Stimulated activated CD4-positive, alpha-beta T cell treated with anti-CD3 and anti-CD28 coated beads, Interleukin-4, amount 100 ng/mL, for 1 hour (primary cell): ENCODE measurements at places on chromosomes 6 and 20.
A peak's percentile ranks its signal among the peaks of the same experiment; 100 is the strongest.

GRCh38 chr20:6708010-6708409 lies 59.5 kb upstream of the BMP2 start:
- no peak for DNase-seq

DNA sequence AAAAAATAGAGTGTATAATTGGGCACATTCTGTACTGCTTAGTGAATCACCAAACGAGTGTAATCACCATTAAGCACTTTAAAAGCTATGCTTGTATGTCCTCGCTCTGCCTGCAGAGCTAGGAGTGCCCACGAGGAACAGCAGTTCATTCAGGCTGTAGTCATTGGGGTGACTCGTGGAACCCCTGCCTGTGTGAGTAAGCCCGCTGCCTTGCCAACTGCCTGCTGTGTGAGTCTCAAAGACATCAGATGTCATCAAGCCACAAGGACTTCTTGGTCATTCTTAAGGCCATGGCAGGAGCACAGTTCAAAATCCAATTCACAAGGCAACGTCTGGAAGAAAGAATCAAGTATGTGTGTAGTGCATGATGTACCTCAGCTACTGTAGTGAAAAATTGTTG lies 60.4 kb downstream of the FOXO3 start:
- peak; percentile 4 for DNase-seq

GRCh38 chr6:170152989-170153388 lies 137.9 kb downstream of the DLL1 start:
- no peak for DNase-seq

GRCh38 chr6:10733151-10733715 lies 10.4 kb downstream of the TMEM14C start:
- DNase-seq = no peak

DNA sequence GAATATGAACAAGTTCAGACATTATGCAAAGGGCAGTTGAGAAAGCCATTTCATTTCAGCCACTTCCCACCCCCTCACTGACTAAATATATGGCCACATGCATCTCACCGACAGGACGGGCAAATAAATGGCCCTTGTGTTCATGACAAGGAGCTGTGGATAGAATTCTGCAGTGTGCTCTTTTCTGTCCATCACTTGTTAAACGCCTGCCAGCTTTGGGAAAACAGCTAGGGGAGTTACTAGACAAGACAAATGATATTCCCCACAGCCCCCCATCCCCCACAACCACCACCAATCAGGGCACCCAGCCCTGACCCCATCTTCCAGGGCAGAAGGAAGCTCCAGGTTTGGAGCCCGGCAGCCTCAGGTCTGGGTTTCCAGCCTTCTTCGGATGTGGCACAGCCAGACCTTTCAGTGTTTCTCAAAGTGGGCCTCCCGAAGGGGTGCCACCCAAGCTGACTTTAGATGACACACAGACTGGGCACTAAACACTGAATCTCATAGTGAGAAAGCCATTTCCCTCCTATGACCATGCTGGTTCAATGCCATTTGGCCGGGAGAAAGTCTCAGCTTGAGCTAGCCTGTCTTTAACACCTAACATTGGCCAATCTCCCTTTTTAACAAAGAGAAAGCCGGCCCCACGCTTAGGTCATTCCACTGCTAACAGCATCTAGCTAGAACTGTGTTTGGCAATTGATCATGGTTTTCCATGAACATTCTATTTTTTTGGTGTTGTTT lies 4.0 kb upstream of the RIPOR3 start:
- no peak for DNase-seq

GRCh38 chr6:151733680-151734320 lies 73.7 kb upstream of the ESR1 start:
- DNase-seq = no peak

DNA sequence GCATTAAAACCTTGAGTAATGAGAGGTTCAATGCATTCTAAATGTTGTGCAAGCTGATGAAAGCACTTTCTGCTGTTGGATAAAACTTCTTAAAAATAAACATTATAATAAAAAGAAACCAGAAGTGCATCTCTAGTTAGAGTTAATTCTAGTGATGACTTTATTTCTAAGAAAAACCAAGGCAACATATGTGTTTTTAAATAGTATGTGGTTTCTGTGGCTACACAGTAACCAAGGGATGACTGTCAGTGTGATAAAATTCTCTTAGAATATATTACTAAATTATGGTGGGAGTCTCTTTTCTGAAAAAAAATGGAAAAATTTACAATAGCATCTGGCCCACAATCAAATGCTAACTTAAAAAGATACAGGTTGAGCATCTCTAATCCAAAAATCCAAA lies 117.0 kb downstream of the ME1 start:
- DNase-seq = no peak
